ENCODE measurements at places on chromosomes 3 and 15.

GRCh38 chr3:184549796-184550577, 11.6 kb upstream of the EPHB3 start:
- DNase-seq, result no peak

DNA sequence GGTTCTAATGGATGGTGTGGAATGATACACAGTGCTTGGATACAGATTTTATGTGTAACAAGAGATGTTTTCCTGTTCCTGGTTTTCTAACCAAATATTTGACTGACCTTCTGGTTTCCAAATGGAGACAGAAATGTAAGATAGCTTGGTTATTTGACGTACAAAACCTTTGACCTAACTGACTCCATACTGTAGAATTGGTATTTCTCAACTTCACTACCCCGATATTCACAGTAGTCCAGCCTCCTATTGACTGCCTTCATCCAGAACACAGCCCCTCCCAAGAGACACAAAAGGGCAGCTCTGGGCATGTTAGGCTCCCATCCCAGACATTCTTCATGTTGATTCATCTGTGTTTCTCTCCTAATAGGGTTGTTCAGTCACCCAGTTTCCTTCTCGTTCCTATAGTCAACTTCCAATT, 33.4 kb downstream of the MYO1E start:
- DNase-seq, result peak; percentile 89

DNA sequence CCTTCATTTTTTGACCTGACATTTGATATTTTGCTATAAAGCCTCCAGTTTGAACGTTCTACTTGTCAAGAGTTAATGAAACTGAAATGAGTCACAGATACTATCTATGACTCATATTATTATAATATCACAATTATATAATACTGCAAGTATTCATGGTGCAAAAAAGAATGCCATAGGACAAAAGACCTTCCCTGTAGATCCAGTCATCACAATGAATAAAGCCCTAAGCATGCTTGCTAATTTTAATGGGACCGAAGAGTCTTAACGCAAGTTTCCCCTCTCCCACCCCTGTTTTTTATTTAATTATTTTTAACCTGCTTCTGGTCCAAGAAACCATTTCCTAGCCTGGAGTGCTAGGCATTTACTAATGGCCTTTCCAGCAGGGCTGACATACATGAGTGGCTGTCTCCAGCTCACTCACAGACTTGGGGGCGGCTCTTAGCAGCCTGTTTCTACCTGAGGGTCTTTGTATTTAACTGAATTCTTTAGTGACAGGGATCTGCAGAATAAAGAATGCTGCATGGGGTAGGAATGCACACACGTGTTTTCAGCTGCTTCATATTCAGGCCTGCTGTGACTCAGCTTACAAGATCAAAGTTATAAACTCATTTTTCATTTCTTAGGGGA, 61.2 kb downstream of the THBS1 start:
- DNase-seq, result peak; percentile 78

GRCh38 chr15:79816571-79816970, 80.2 kb downstream of the MTHFS start:
- DNase-seq, result no peak

DNA sequence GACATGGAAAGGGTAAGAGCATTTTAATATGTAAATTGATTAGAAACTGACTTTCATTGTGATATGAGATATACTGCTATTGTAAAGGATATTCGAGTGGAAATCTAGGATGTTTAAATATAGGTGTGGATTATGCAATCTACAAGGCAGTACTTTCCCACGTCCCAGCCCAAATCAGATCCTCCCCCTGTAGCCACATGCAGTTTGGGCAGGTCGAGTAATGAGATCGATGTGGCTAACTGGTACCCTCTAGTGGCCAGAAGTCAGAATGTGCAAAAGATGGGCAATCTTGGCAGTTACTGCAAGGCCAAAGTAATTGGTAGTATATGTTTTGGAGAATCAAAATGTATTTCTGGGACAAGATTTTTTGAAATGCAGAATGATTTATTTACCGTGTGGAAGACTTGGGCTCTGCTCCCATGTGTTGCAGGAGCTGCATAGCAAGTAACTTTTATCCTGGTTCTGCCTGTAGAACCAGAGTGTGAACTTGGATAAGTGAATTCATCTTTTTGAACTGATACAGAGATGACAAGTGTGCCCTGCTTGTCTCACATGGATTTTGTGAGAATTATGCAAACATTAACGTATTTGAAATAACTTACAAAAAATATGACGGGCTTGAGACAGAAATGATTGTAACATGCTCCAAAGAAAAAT, 94.5 kb upstream of the ADAMTSL3 start:
- DNase-seq, result peak; percentile 81

DNA sequence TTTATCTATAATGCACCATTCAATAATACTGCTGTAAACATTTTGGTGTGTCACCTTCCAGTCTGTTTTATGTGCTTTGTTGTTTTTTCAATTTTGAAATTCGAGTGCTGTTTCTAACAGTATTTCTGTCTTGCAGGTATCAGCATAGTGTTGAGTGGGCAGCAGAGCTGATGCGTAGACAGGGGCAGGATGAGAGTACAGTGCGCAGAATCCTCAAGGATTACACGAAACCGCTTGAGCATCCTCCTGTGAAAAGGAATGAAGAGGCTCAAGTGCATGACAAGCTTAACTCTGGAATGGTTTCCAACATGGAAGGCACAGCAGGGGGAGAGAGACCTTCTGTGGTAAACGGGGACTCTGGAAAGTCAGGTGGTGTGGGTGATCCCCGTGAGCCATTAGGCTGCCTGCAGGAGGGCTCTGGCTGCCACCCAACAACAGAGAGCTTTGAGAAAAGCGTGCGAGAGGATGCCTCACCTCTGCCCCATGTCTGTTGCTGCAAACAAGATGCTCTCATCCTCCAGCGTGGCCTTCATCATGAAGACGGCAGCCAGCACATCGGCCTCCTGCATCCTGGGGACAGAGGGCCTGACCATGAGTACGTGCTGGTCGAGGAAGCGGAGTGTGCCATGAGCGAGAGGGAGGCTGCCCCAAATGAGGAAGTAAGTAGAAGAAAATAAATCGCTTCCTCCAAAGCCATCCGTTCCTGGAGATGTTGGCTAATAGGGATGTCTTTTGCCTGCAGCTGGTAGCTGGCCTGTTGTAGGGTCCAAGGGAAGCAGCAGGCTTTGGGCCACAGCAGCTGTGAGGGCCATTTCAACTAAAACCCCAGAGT, 19.1 kb downstream of the TSEN2 start:
- no peak for DNase-seq

DNA sequence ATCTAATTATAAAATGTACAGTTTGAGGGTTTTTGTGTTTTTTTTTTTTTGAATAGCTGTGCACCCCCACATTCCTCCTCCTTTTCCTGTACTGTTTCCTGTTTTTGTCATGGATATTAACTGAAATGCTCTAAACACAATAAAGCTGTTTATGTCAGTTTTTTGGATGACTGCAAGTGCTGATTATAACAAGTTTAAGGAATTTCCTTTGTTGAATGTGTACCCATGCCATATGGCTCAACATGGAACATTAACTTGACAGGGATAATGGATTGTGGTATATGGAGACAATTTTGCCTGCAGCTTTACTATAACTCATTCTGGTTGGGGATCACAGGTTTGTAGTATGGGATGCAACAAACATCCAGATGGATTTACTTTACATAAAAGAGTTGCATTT, 216.4 kb downstream of the TCF12 start:
- peak; percentile 75 for DNase-seq

- DNase-seq, result peak; percentile 23
Measured at GRCh38 chr3:117844676-117845075, 1135.1 kb downstream of the TUSC7 start.

DNA sequence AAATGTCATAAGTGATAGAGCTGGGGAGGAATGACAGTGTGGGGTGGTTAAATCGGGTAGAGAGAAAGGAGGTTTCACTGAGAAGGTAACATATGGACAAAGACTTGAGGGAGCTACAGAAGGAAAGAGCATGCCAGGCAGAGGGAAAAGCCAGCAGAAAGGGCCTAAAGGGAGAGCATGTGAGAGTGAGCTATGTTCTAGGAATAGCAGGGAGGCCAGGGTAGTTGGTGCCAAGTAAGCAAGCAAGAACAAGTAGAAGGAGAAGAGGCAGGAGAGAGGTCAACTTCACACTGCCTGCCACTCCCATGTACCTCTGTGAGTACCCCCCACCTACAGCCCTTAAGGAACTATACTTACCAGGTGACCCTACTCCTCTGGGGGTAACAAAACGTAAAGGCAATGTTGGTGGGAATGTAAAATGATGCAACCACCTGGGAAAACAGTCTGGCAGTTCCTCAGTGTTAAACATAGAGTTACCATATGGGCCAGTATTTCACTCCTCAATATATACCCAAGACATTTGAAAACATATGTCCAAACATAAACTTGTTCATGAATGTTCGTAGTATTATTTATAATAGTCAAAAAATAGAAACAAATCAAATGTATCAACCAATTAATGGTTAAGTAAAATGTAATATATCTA, 67.6 kb downstream of the SFMBT1 start:
- no peak for DNase-seq

Data from cardiac fibroblast (primary cell).